ENCODE measurements at places on chromosomes 1 and 21.

DNA sequence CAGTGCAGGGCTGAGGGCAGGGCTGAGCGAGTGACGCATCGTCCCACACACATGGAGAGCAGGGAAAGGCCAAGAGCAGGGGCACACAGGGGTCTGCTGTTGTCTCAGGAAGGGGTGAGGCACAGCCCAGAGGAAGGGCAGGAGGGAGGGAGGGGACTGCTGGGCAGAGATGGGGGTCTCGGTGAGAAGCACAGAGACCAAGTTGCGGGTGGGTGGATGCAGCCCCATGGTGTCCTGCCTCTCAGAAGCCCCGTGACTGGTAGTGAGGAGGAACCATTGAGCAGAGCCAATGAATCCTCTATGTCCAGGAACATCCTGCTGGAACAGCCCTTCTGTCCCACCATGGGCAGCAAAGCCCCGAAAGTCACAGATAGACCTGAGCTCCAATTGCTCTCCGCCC, 17.8 kb downstream of the C1orf198 start:
- DNase-seq, result no peak

- DNase-seq, result peak; percentile 42
Measured at GRCh38 chr1:161486806-161487741, 18.2 kb upstream of the FCGR2A start.

DNA sequence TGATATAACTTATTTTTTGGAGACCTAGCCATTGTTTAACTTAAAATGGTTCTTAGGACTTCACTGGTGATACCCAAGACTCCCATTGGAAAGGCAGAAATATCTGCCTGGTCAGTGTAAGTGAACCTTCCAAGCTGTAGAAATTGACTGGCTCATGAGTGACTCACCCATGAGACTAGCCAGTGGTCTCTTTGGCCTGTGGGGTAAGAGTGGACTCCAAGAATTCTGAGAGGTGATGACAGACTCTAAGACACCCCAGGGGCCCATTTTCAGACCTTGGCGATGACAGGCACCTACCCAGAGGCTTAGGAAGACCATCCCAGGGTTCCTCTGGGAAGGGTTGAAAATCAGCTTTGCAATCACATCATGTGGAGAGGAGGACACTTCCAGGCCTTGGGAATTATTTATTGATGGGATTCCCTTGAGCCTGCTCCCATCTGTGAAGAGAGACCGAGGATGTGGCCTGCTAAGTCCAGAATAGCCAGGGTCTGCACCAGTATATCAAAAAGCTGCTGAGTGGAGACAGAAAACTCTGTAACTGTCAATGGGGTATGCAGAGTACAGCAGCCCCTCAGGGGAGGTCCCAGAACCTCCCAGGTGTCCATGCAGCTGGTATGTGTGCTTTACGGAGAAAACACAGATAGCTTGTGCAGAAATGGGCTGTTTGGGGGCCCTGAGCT, 78.9 kb downstream of the KAZN start:
- no peak for DNase-seq

GRCh38 chr1:149884433-149885338, 14.7 kb upstream of the BOLA1 start:
- DNase-seq, result peak; percentile 15

DNA sequence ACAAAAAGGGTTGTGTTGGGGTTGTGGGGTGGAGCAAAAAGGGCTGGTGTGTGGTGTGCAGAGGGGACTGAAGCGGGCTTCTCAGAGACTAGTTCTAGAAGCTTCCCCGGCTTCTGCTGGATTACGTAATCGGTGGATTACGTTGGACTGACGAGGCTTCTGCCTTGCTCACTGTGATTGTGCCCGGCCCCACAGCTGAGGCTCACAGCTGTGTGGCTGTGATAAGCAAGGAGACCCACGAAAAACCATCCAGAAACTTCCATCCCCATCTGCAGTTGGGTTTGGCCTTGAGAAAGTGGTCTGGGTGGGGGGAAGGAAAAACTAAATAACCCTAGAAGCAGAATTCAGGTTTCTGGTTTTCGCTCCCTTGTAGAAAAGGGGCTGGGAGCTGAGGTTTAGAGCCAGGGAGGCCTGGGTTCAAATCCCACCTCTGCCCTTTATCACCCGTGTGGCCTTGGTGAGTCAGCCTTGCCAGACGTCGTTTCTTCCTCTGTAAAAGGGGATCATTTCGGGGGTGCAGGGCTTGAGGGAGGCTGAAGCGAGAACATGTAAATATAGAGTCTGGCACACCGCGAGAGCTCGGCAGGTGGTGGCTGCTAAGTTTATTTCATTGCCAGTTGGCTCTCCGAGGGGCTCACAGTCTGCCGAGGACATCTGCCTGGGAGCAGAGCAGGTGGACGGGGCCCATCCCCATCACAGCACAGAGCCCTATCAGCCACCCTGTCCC, 30.4 kb upstream of the DISP3 start:
- DNase-seq, result no peak

- DNase-seq, result no peak
Measured at GRCh38 chr1:200038981-200039848, 11.7 kb downstream of the NR5A2 start.

DNA sequence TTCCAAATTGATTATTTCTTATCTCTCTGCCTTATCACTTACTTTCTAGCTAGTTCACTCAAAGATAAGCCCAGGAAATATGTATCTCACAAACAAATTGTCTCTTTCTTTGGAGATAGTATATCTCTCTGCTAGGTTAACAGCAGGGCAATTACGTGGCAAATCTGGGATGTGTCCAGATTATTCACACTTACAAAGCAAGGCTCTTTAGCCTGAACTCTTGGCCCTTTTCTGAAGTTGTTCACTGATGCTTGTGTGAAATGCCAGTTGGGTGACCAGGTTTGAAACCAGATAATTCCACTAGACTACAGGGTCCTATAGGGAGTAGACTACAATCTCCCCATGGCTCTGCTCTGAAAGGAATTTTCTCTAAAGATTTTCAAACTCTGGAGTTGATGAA, 30.8 kb upstream of the FAM78B start:
- DNase-seq, result no peak

DNA sequence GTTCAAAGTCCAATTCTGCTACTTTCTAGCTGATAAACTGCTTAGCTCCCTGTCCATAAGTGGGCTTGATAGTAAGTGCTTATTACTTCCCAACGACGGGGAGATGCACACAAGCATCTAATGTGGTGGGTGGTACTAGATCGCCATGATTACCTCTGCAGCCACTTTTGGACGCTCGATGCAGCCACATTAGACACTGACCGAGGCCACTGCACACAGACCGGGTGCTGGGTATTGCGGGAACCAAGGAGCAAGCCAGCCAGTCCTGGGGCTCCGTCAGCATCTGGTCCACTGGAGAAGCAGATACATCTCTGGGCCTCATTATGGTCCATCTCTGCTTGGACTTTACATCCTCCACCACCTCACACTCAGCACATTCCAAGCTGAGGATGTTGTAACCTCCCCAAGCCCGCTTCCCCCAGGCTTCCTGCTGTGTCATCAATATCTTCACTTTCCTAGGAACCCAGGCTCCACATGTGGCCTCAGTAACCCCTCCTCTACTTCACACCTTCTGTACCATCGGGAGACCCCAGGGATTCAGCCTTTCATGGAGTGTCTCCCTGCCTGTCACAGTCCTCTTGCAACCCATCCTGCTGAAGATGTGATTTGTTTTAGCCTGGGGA, 48.2 kb downstream of the RHOU start:
- no peak for DNase-seq

DNA sequence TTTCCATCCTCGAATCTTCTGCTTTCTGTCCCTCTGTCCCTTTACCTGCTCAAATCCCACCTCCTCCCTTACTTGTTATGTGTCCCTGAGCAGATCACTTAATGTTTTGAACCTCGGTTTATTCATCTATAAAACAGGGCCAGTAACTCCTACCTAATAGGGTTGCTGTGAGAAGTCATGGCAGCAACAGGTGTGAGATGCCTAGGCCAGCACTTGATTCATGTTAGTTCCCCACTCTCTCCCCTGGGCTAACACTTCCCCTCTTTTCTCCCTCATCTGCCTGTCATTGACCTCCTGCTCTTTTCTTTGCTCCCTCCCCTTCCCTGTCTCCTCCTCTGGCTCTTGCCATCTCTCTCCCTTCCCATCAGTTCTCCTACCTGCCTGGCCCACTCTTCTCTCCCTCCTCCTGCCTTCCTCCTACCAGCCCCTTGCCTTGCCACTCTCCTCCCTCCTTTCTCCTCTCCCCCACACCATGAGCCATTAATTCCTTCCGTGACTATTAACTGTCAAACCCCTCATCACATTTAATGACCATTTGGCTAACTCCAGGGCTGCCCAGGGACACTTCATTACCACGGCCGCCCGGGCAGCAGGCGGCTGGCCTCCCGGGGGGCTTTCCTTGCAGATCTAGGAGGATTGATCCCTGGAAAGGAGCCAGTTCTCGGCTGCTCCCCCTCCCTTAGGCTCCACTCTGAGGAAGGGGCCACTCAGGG, 90.6 kb upstream of the CD1D start:
- DNase-seq, result no peak

DNA sequence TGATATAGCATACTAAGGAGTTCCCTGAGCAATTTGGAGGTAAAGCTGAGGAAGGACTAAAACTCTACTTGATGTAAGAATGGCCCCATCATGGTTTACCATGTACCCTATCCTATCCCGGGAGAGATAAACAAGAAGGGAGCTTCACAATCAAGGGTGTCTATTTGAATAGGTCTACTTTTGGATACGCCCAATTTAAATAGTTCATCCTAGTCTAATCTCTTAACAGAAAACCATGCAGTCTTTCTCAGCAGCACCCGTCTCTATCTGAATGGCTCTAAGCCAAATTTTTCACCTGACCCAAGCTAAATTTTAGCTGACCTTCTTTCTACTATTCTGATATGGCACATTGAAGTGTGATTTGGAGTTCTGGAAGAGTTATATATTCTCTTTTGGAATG, 122.0 kb downstream of the TNNI3K start:
- no peak for DNase-seq

- DNase-seq, result no peak
Measured at GRCh38 chr1:175877939-175878737, 134.7 kb upstream of the TNR start.

- DNase-seq, result no peak
Measured at GRCh38 chr1:185636848-185637247, 97.3 kb upstream of the HMCN1 start.

DNA sequence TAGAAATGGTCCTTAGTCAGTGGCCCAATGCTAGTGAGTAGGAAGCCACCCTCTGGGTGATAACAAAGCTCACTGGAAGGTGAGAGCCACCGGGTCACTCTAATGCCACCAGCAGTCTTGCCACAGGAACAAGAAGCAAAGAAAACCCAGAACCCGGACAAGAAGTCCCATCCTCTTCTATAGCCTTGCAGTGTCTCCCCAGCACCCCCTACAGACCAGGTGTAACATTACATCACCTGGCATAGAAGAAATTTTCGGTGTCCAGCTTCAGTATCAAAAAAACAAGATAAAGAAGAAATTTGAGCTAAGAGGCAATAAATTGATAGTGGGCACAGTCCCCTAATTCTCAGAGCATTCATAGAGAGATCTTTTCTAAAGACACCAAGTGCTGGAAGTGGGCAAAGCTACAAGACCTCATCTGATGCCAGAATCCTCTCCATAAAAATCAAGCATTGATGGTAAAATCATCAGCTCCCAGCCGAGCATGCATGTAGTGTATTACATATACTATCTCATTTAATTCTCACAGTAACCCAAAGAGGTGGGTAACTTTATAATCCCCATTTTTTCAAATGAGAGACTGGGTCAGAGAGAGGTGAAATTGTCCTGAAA, 491.0 kb downstream of the MATN1 start:
- no peak for DNase-seq

- no peak for DNase-seq
Measured at GRCh38 chr1:101833312-101833711, 163.4 kb downstream of the OLFM3 start.

DNA sequence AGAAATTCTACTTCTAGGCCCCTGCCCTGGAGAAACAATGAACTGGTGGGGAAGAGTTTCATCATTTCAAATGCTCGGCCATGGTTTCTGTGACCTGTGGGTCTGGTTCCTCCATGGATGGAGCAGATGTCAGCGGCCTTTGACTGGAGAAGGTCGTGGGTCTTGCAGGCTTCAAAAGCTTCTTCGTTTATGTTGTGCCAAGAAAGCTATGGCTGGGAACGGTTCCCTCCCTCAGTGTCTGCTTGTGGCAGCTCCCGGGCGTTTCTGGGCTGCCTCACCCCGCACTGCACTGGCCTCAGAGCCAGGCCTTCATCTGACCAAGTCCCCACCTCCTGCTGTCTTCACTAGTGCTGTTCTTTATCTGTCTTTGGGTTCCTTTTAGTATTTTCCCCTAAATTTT, 46.4 kb upstream of the POFUT2 start:
- no peak for DNase-seq

DNA sequence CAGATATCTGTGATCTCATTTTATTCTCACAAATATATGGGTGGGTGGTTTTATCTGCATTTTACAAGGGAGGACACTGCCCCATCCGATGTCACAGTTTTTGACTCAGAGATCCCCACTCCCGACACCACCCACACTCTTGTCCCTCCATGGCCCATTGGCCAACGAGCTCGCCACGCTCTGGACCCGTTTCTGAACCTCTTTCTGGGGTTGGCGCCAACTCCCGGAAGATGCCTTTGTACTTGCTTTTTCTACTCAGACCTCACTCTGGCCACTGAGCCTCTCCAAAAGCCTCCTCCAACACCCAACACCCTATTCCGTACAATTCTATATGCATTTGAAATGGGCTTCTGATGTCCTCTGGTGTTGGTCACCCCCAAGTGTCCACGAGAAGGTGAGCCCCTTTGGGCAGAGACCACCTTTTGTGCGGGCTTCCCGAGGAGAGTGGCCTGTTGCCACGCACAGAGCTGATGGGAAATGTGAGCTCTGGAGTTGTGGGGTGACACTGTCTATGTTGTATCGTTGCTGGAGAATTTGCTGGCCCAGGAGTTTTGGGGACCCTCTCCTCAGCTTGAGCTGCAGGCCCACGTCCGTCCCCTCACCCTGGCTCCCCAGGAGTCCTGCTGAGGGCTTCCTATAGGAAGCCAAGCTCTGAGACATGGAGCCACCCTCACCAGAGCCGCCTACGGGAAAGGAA, 366.9 kb upstream of the VAMP3 start:
- no peak for DNase-seq

DNA sequence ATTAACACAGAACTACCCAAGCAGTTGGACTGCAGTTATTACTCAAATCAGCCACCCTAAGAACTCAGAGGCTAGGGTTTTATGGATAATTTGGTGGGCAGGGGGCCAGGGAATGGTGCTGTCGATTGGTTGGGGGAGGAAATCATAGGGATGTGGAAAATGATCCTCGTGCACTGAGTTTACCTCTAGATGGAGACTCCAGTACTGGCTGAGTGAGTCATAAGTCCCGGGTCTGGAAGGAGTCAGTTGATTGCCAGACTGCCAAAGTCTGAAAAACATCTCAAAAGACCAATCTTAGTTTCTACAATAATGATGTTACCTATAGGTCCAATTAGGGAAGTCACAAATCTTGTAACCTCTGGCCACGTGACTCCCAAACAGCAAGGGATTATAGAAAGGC, 257.5 kb upstream of the PRMT6 start:
- DNase-seq, result no peak
